ENCODE measurements at places on chromosomes 13 and 19. TPM values are rescaled to one million over a fixed set of nuclear protein-coding genes. Genes with fewer than 3 reads are reported as not detected.

- no peak for ATAC-seq
These were observed 5.6 kb downstream of the CEACAM7 start for GRCh38 chr19:41682437-41682836.

- no peak for ATAC-seq
These were observed 275.4 kb downstream of the DNAJC15 start for GRCh38 chr13:43298816-43299215.

- no peak for ATAC-seq
These were observed 471.8 kb downstream of the LIG4 start for GRCh38 chr13:107743526-107743925.

GRCh38 chr13:59360916-59361315 lies 802.8 kb downstream of the DIAPH3 start:
- no peak for ATAC-seq

- ATAC-seq: no peak
These were observed 4.0 kb downstream of the FXYD3 start for GRCh38 chr19:35119578-35120155.

DNA sequence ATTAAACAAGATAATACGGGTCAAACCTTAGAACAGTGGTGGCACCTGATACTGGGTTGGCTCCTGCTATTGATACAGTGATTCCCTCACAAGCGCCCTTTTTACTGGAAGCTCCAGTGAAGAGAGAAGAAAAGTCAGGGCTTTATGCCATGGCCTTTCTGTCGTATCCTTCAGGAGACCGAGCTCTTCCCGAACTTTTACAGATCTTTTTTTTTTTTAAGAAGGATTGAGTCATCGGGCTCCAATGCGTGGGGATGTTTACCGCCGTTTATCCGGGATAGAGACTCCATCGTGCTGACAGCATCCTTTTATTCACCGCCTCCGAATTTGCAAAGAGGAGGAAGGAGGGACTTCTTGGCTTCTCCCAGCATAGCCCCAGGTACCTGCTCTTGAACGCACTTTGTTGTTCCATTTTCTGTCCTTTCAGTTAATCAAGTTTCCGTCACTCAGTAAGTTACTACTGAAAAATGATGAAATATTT lies 574 bp downstream of the ZNF227 start:
- ATAC-seq: peak; percentile 28

DNA sequence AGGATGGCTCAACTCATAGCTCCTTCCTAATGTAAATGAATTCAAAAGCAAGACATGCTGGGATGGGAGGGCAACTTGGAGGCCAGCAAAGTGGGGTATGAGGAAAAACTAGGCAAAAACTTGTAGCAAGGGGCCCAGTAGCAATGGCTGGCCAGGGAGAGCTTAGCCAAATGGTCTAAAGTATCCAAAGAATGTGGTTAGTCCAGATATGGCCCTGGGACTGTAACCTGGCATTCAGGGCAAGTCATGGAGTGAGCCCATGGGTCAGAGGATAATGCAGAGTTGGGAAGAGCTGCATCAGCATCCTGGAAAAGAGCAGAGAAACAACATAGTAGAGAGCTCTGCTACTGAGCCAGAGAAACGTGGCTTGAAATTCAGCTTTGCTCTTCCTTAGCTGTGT lies 191.7 kb downstream of the SUCLA2 start:
- no peak for ATAC-seq

GRCh38 chr19:55433292-55433691 lies 9.8 kb downstream of the SHISA7 start:
- ATAC-seq: no peak

GRCh38 chr13:97933776-97934175 lies 19.7 kb upstream of the IPO5 start:
- ATAC-seq: no peak

DNA sequence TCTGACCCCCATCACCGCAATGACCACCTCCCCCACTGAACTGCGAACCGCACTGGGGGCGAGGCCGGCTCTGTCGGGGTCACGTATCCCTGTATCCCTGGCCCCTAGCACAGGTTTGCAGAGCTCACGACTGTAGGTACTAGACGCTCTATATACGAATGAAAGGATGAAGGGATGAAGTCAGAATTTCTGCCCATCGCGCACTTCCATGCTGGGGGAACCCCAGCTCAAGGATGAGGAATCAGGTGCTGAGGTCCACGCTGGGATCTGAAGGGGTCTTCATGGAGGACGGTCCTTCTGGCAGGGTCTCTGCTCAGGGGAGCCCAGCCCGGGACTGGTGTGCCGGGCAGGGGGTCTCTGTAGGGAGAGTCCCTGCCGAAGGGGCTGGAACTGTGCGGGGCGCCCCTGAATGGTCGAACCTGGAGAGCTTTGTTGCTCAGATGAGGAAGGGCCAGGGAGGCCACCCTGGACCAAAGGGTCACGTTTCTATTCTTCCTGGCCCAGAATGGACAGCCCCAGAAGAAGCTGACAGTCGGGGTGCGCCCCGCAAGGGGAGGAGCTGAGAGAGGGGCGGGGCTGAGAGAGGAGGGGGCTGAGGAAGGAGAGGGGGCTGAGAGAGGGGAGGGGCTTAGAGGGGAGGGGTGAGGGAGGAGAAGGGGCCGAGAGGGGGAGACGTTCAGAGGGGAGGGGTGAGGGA lies 37.9 kb upstream of the SEMA6B start:
- no peak for ATAC-seq

DNA sequence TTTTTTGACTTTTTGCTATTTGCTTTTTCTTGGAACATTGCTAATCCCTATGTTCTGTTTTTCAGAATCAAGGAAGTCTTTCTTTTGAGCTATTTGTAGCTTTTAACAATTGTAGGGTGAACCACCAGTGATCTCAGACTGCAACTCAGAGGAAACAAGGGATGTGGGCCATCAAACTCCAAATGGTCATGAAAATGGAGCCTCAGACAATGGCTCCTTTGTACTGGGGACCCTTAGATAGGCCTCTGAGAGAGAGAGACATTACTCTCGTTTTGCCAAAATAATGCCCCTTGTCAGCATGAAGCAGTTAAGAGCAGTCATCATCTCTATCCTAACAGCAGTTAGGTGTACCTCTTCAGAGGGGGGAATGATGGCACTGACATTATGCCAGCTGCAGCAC lies 56.4 kb upstream of the GJB6 start:
- ATAC-seq: no peak

DNA sequence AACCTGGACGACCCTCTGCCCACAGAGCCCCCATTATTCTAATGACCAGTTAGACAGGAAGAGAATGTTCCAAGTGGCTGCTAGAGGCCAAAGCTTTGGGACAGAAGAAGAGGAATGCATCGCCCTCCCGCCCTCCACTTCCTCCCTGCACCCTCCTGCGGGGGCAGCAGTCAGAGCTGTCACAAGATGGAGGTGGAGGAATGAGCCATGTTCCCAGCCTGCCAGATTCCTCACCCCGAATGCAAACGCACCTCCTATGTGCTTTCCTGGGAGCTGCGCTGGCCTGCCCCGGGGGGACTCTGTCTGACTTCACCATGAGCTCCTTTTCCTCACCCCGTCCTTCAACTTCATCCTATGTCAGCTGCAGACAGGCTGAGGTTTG lies 1.7 kb downstream of the YJEFN3 start:
- no peak for ATAC-seq

- ATAC-seq: no peak
These were observed 35.8 kb downstream of the ZIC5 start for GRCh38 chr13:99935772-99936171.

GRCh38 chr13:41494202-41494601 lies 36.9 kb downstream of the RGCC start:
- ATAC-seq: no peak

DNA sequence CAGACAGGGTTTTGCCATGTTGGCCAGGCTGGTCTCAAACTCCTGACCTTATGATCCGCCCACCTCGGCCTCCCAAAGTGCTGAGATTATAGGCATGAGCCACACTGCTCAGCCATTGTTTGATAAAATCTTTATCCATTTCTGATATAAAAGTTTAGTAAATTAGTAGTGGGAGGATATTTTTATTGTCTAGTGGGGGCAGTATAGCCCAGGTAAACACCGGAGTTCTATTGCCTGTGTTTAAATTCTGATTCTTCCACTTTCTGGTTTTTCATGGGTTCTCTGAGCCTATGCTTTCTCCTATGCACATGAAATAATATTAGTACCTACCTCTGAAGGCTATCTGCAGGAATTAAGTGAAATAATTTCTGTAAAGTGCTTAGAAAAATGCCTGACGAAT lies 20.1 kb upstream of the ARHGEF18 start:
- no peak for ATAC-seq

DNA sequence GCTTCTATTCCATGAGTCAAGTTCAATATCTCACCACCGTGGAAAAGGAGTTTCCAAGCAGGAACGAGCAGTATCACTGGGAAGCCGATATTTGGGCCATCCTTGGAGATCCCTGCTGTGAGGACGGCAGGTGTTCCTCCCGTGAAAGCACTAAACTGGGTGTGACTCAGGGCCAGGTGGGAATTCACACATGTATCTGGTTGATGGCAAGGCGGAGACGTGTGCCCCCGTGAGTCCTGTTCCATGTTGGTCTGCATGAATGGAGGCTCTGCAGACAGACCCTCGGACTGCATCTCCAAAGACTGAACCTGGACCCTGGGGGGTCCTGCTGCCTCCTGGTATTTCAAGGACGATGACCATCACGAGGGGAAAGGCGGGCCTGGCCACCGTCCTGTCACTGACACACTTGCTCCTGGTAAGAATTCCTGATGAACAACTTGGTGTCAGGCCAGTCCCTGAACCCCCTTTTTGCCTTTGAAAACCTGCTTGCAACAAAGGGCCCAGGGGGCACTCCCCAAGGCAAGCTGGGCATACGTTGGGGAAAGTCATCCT lies 22.8 kb upstream of the GAS6 start:
- no peak for ATAC-seq

DNA sequence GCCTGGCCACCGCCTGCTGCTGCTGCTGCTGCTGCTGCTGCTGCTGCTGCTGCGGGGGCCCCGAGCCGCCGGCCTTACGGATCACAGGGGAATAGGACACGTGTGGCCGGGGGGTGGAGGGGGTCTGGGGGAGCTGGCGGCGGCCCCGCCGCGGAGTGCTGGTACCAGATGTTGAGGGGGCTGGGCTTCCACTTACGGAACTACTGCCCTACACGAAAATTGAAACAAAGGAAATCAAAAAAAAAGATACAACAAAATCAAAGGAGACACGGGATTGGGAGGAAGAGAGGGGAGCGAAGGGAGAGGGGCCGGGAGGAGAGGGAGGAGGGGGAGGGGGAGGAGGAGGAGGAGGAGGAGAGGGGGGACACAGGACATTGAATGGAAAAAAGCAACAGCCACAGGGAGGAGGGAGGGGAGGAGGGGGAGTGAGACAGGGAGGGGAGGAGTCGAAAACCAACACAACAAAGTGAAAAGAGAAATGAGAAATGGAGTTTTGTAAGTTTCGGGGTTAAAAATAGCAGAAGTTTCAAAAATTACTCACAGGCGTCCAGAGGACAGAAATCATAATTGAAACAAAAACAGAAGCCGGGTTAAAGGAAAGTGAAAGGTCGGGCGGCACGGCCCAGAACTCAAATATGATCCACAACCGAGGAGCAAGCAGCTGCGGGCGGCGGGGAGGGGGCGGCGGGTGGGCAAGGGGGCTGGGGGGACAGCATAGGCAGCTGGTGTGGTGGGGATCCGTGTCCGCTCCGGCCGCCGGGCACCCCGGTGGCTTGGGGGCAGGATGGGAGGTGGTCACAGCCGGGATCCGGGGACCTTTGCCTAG lies 57.8 kb downstream of the IER2 start:
- peak; percentile 87 for ATAC-seq

- no peak for ATAC-seq
These were observed 1016.9 kb downstream of the UQCRFS1 start for GRCh38 chr19:28196101-28196500.

DNA sequence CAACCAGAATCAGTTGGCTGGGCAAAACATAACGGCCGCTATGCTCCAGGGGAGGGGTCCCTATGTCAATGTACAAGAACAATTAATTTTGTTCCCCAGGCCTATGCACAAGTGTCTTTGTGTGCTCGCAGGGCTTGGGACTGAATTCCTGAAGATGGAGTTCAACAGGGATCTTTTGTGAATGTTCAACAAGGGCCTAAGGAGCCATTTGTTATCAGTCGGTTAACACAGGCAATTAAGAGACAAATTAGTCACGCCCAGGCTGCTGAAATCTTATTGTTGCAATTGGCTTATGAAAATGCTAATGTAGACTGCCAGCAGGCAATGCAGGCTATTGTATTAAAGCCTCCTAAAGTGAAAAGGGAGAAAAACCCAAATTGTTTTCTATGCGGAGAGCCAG lies 117.5 kb downstream of the ZNF429 start:
- no peak for ATAC-seq

DNA sequence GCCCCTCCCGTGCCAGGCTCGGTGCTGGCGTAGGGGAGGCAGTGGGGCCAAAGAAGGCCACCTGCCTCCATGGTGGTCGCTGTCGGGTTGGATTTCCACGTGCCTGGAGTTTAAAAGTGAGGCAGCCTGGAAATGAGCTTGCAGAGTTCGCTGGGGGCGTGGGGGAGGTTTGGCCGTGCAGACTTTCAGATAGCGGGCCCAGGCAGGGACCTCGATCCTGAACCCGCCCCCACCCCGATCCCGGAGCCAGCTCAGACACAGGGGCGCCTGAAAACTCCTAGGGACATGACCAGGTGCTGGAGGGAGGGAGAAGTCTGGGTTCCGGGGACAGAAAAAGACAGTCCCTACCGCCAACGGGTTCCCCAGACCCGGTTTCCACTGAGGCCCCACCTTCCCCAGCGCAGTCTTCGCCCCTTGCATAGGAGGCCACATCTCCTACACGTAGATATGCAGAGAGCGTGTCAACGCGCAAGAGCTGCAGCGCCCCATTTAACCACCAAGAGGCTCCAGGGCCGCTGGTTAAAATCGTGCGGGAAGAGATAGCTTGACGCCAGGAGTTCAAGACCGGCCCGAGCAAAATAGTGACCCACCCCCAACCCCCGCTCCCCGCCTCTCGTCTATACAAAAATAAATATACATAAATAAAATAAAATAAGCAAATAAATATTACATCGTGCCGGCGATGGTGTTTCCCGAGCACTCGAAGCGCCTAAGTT lies 8.5 kb downstream of the CCDC8 start:
- no peak for ATAC-seq

Gene SEMA6B
- total RNA-seq: not detected

Gene C13orf42
- total RNA-seq: not detected

Gene KLK4
- total RNA-seq: not detected

Gene WDR87
- total RNA-seq: not detected

Gene SELENOV
- not detected for total RNA-seq

Gene FXYD7
- 0.40 TPM for total RNA-seq

Gene PGLYRP1
- not detected for total RNA-seq

Gene CRX
- not detected for total RNA-seq

Gene PSG7
- not detected for total RNA-seq

Gene MADCAM1
- total RNA-seq: 0.29 TPM

Gene ADGRE3
- total RNA-seq: not detected

Gene KLK15
- total RNA-seq: not detected

Gene ATP4B
- total RNA-seq: not detected
